ENCODE measurements at places on chromosomes 7 and 10. TPM values are rescaled to one million over a fixed set of nuclear protein-coding genes. Genes with fewer than 3 reads are reported as not detected.
A peak's percentile ranks its signal among the peaks of the same experiment; 100 is the strongest.

The SLC16A12 gene
- 7.0 TPM for total RNA-seq

DNA sequence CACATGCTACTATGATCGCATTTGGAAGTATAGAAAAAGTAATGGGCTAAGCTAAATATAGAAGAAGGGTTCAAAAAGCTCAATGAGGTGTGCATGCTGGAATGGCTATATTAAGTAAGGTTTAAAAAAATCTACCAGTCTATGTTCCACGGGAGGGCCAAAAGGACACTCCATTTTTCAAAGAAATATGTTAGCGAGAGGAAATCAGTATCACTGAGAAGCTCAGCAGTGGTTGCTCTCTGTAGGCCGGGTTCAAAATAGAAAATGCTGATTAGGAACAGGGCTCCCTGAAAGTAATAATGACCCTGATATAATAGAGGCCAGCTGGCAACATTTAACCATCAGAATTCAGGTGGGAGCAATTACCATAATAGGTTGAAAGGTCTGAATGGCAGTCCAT lies 224.5 kb upstream of the SEMA3E start:
- DNase-seq, result no peak

GRCh38 chr7:27117887-27118491 lies 12.6 kb downstream of the HOXA4 start:
- no peak for DNase-seq

DNA sequence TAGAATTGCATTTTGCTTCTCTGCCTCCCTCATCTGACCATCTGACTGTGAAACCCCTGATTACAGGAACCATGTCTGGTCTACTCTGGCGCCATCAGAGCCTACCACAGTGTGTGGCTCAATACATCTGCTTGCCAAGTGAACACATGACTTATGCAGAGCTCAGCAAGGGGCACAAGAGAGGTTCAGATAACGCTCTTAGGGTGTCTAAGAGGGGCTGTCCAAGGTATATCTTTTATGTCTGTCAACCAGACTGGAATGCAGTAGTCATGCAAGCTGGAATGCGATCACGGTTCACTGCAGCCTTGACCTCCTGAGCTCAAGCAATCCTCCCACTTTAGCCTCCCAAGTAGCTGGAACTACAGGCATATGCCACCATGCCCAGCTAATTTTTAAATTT lies 10.3 kb upstream of the RRP12 start:
- peak; percentile 44 for DNase-seq

Measured in cardiac muscle cell (in vitro differentiated cells and primary cell).